Iris pigment epithelial cell (primary cell): ENCODE measurements at places on chromosomes 6 and 20.

DNA sequence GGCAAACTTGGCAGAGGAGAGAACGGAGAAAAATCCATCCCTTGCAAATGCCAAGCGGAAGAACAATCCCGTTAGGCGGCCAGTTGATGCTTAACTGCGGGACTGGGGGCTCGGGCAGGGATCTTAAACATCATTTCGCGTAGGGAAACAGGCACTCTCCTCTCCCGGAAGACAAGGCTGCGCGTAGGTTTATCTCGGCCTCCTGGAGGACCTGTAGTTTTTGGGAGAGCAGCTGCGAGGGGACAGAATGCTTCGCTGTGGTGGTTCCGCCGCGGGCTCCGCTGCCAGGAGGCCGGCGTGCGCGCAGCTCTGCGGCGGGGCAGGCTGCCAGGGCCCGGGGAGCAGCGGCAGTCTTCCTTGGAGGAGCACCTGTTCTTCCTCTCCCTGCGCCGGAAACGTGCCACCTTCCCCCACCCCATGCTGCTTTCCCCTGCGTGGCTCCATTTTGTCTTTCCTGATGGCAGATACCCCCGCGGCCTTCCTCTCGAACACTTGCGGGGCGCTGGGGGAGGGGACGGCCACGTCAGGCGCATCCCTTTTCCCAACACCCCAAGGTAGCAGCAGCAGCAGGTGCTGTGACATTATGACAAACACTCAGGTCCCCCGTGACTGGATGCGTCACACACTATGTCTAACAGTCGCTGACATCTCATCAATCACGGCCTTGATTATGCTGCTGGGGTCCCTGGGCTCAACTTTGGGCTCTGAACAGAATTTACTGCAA, 230.7 kb upstream of the BTBD3 start:
- peak; percentile 27 for DNase-seq

- peak; percentile 28 for DNase-seq
Measured at GRCh38 chr6:47479140-47479508, 1.5 kb downstream of the CD2AP start.

- no peak for DNase-seq
Measured at GRCh38 chr20:35967979-35968640, at the start of gene CNBD2. Gene CNBD2, plus strand, starts transcription at chr20:35968590. Its CDS starts 173 bp downstream, at chr20:35968763.

- DNase-seq, result no peak
Measured at GRCh38 chr6:6711031-6711785, 122.7 kb downstream of the LY86 start.

DNA sequence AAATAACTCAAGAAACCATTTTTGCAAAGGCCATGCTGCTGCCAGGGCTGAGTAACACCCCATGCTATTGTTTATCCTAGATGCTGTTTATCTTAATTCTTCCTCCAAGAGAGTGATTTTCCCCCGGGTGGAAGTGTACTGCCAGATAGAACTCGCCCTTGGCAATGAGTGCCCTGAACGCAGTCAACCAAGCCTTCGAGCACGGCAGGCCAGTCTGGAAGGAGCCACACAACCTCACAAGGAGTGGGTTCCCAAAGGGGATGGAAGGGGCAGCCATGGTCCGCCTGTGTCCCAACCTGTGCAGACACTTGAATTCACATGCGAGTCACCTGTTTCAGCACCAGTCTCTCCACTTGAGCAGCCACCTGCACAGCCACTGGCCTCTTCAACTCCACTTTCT, 31.9 kb downstream of the PNPLA1 start:
- no peak for DNase-seq
